ENCODE measurements at places on chromosomes 2 and 18.
A peak's percentile ranks its signal among the peaks of the same experiment; 100 is the strongest.

DNA sequence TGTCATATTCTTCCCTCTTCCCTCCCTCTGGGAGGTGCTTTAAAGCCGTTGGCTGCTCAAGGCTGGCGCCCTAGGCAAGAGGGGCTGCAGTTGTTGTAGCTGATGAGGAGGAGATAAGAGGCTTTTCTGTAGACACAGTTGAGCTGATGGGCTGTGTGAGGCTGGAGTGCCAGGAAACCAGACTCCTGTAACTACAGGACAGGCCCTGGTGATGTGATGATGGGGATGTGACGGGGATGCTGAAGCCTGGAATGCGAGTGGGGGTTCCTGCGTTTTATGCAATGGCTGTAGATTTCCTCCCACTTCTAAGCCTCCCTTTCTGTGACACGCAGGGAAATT, 5.7 kb upstream of the EFR3B start:
- DNase-seq = no peak

DNA sequence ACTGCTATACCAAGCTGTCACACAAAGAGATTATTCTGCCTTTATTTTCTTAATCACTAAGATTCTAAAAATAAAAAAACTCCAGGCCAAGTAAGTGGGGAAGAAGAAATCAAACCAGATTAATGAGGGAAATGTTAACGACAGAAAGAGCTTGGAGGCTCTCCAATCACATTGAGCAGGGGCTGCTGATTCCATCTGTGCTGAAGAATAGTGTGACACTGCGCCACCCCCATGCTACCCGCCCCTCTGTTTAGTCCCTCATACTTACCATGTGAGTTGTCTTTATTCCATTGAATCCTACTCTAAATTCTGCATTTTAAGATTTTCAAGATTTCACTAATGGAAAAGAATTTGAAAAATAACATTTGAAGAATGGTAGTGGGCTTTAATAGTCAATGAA, 998.0 kb upstream of the CDH2 start:
- DNase-seq = no peak

DNA sequence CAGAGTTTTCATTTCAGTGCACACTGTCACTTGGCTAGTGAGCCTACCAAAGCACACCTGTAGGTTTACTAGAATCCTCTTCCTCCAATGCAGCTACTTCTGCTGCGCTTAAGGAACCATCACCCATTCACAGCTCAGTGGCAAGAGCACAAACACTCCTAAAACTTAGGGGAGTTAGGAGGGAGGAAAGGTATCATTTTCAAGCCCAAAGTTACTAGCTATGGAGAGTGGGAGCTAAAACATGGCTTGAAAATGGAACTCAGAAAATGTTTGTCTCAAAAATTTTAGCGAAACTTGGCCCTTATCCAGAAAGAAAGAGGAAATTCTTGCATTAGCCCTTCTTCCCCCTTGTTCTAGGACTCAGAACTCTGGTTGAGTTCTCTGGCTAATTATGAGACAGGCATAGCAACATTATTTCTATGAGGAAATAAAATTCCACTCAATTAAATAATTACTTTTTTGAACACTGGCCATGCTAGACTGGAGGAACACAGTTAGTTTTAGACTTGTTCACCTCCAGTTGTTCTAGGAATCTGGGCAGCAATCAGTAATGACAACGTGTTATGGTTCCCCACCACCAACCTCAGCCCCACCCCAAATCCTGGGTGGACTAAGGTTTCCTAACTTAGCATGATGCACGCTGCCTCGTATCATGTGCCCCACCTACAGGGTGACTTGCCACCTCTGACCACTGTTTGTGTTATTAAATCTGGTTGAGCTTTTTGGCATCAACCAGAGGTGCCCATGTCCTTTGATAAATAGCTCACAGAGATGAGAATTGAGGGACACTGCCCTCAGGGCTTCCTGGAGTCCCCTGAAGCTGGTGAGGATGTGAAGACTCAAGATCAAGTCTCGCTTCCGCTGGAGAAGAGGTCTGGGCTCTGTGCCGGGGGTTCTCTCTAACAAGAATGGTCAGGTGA, 32.8 kb downstream of the LPIN2 start:
- no peak for DNase-seq

DNA sequence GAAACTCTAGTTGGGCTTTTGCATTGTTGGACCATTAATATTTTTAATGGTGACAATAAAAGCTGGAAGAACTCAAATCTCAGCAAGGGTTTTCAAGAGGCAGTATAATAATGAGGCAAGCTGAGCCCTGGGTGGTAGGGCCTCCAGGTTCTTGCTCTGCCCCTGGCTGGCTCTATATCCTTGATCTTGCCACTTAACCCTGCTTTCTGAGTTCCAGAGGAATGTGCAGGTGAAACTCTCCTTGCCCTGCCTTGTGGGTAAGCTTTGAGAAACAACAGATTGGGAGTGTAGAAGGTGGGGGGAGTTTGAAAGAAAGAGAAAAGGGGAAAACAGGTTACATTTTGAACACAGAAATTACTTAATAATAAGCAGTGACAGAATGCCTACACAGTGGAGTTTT, 103.3 kb upstream of the MAP4K3 start:
- DNase-seq = no peak

DNA sequence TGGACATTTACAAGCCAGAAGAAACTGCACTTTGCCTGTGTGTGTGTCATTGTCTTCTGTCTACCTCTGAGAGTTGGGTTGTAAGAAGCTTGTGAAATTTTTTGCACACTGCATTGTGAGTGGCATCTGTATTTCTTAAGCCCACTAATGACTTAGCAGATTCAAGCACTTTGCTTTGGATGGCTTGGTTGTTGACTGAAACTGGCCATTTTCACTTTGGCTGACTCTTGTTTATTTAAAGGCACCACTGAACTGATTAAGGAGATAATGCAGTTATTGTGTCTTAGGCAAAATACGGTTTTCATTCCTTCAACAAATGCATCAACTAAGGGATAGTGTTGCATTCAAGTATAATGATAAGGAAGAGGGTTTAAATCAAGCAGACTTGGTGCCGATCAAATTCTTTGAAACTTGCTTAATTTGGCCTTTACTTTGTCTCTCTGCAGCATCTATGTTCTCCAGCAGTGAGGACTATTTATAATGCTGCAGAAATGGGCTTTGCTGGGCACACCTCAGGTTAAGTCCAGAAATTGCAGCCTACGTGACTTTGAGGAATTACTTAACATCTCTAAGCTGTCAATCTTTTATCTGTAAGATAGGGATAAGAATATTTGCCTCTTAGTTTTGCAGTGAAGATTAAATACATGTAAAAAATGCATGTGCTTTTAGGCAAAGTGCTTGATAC, 142.0 kb downstream of the CCDC85A start:
- DNase-seq = no peak

GRCh38 chr18:79542876-79543750, 136.5 kb upstream of the CTDP1 start:
- DNase-seq = no peak

GRCh38 chr2:238527565-238527964, 100.8 kb downstream of the ASB1 start:
- DNase-seq = no peak

DNA sequence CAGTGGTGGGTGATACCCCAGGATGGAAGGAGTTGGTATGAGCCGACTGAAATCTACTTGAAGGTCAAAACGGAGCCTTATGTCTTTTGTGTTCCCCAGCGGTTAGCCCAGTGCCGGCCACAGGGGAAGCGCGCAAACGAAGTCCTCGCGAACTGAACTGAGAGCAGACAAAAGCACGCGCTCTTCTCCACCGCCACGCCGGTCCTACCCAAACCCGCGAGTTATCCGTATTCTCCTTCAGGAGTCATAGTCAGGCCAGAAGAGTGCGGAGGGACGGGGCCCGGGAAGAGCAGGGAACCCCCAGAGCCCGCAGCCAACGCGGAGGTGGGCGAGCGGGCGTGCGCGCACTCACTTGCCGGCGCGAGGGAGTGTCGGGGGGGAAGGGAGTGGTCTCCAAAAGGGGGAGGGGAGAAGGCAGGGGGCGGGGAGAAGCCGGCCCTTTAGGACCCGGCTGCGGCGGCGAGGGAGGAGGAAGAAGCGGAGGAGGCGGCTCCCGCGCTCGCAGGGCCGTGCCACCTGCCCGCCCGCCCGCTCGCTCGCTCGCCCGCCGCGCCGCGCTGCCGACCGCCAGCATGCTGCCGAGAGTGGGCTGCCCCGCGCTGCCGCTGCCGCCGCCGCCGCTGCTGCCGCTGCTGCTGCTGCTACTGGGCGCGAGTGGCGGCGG, at the start of gene IGFBP2:
TSS of gene IGFBP2 (plus strand) at position 469 of the 664 bp plus-strand sequence. CDS start at position 573, 104 bp downstream.
- DNase-seq = no peak

GRCh38 chr2:191676790-191677645, 918 bp upstream of the NABP1 start:
- peak; percentile 36 for DNase-seq

DNA sequence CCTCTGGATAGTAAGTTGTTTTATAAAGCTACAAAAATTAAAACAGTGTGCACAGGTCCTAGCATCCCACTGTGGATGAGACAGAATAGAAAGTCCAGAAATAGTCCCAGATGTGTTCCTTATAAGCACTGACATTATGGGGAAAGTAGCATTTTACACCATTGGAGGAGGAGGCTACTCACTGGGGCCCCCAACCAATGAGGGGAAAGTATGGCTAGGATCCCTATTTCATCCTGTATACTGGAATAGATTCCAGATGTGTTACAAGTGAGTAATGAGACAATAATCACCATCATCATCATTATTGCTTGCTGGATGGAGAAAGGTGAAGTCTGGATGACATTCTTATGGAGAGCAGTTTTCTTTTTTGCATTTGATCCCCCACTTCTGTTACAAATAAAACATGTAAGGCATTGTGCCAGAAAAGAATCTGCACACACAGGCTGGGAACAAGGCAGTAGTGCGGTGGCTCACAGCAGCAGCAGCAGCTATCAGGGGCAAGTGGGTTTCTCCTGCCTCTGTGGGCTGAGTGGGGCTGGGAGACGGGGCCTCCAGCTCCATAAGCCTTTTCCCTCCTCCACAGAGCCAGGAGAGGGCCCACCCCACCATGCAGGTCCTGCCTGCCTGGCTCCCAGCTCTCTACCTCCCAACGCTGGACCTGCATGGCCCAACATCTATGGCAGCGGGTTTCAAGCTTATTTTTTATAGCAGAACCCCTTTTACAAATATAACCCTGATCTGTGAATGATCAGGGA, 5.0 kb downstream of the ARID5A start:
- no peak for DNase-seq

GRCh38 chr2:158835431-158835830, 40.3 kb downstream of the DAPL1 start:
- DNase-seq = no peak

DNA sequence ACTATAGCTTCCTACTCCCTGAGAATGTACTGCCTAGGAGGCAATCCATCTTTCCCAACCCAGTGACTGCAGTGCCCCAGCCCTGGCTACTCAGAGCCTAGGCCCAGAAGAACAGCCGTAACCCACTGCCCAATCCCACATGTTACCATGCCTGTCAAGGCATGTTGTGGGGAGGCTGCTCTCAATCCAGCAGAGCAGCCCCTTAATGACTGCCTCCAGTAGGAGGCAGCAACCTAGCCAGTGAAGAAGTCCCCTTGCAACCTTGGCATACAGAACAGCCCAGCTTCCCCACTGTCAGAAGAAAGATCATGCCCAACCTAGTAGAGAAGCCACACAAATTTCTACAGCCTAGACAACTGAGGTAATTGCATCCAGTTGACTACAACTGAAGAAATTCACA, 44.2 kb upstream of the CDH7 start:
- DNase-seq = no peak
